Endothelial cell of coronary artery (primary cell): ENCODE measurements at places on chromosomes 16 and 17. TPM values are rescaled to one million over a fixed set of nuclear protein-coding genes. Genes with fewer than 3 reads are reported as not detected.

The TBKBP1 gene
- total RNA-seq, result 10.5 and 16.9 TPM in 2 replicates

The KCNH4 gene
- under 0.01 TPM in 2 replicates for total RNA-seq

The MAP2K4 gene
- total RNA-seq, result 19.3 and 24.6 TPM in 2 replicates

The OR3A1 gene
- total RNA-seq, result not detected in 2 replicates

The BRICD5 gene
- 1.6 and 2.4 TPM in 2 replicates for total RNA-seq

The MYO15A gene
- total RNA-seq, result 0.19 TPM in 1 of 2 replicates, not detected in the other

The LGALS9B gene
- total RNA-seq, result not detected in 2 replicates
